Fibroblast of mammary gland (primary cell): ENCODE measurements at places on chromosomes 16 and 17.

DNA sequence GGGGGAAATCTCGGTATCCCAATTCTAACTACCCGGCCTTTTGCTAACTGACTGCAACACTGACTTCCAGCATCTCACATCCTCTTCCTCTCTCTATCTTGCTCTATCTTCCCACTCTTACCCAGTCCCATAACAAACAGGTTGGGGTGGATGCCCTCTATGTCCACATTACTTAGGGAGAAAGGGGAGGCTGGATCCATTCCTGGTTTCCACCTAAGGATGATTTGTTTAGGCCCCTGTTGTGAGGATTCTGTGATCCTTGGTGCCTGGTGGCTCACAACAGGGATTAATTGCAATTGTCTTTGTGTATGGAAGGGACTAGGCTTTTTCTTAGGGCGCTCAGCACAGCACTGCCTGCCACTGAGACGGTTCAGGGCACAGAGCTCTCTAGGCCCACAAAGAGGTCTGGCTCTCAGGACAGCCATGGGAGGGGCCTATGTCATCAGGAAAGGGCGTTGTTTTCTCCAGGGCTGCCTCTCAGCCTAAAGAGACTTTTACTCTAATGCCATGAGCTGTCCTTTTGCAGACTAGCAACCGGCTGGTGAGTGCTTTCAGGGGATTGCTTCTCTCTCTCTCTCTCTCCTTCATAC is 612.1 kb upstream of the SALL1 start:
- no peak for DNase-seq

DNA sequence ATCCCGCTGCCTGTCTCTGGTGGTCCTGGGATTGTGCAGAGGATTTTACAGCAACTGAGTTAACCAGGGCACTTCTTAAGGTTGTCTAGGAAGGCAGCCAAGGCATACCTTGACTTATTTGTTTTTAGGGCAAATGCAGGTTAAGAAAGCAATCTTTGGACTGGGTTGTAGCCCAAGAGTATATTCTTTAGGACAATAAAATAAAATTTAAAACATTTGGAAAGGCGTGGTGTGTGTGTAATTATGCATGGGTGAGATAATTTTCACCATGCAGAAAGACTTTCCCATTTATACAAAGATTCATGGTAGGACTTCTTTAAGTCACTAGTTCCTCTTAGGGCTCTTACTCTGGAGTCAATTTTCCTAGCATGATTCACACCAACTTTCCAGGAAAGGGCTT is 93.1 kb downstream of the SPACA3 start:
- DNase-seq: no peak

GRCh38 chr16:24540602-24541210 is 1.3 kb downstream of the RBBP6 start:
- DNase-seq: no peak

GRCh38 chr16:69851491-69852240 is 89.5 kb downstream of the WWP2 start:
- DNase-seq: peak; percentile 46

- no peak for DNase-seq
Measured at GRCh38 chr17:46191322-46192188, 1.7 kb downstream of the KANSL1 start.

- DNase-seq: peak; percentile 31
Measured at GRCh38 chr16:4511441-4512082, 27.0 kb downstream of the CDIP1 start.

- DNase-seq: no peak
Measured at GRCh38 chr17:44221862-44222111, 2.3 kb upstream of the UBTF start.

- no peak for DNase-seq
Measured at GRCh38 chr17:65559804-65560627, 1.4 kb downstream of the AXIN2 start.

- DNase-seq: no peak
Measured at GRCh38 chr17:35489944-35490343, 41.4 kb upstream of the SLFN13 start.

- DNase-seq: no peak
Measured at GRCh38 chr17:35716897-35717465, 14.5 kb upstream of the RASL10B start.

GRCh38 chr17:82225368-82226029 is 3.3 kb upstream of the SLC16A3 start:
- no peak for DNase-seq

DNA sequence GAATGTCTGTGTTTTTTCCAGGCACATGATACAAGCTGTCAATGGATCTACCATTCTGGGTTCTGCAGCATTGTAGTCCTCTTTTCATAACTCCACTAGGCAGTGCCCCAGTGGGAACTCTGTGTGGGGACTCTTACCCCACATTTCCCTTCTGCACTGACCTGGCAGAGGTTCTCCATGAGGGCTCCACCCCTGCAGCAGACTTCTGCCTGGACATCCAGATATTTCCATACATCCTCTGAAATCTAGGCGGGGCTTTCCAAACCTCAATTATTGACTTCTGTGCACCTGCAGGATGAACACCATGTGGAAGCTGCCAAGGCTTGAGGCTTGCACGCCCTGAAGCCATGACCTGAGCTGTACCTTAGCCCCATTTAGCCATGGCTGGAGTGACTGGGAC is 56.0 kb downstream of the ACSM2A start:
- DNase-seq: no peak

- no peak for DNase-seq
Measured at GRCh38 chr16:65098916-65099315, 22.9 kb downstream of the CDH11 start.

DNA sequence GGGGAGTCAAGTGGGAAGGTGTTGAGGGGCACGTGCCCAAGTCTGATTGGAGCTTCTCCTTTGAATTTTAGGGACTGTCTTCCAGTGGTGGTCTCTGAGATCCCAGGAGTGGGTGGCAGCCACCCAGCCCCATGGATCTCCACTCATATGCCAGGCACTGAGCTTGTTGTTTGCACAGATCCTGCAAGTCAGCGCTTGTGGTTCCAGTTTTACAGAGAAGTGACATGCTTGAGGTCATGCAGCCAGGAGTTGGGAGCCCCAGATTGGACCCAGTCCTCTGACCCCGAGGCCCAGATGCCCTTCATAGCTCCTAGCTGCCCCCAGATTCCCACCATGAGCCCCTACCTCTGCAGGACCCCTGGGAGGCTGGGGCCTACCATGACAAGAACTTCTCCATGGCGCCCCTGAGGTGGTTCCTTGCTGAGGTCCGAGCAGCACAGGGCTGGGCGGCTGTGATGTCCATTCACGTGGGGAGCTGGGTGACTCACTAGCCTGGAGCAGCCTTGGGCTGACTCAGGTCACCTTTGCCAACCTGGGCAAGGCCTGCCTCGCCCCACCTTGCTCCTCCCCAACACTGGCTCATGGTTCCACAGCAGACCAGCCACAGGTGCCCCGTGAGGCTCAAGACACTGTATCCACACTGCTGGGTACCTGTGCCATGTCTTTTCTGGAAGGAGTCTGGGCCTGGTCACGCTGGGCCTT is 47.4 kb downstream of the RAI1 start:
- DNase-seq: no peak

DNA sequence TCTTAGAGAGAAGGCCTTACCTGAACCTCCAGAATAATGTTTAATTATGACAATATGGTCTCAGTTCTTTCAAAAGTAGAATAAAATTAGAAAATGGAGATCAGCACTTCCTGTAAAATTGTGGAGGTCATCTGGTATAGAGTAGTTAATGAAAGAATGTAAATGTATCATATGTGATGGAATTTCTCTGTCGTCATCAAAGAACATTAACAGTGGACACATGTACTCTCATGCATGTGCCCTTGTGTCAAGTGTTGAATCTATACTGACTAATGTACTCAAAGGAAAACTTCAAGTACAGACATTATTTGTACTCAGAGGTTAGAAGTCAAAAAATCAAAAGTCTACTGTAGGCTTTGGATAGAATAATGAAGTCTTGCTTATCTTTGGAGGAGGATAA is 129.2 kb upstream of the MYOCD start:
- peak; percentile 53 for DNase-seq
